ENCODE measurements at places on chromosomes 16 and 17.

DNA sequence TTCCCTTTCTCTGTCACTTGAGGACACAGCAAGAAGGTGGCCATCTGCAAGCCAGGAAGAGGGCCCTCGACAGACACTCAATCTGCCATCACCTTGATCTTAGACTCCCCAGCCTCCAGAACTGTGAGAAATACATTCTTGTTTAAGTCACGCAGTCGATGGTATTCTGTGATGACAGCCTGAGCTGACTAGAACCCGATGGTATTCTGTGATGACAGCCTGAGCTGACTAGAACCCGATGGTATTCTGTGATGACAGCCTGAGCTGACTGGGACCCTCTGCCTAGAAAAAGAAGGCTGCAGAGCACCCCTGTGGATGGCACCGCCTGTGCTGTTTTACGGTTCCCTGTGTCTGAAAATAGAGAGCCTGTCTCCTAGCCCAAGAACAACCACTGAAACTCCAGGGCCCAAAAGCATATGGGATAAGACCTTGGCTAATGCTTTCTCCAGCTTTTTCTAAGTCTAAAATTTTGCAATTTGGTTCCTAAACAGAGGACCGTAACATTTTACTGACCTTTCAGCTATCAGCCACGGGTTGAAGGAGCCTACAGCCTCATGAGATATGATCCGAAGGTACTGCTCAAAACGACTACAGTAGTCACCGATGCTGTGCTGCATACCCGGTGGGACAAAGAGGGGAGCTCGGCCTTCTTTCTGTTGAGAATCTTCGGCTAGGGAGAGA, 33.1 kb upstream of the PITPNM3 start:
- no peak for DNase-seq

DNA sequence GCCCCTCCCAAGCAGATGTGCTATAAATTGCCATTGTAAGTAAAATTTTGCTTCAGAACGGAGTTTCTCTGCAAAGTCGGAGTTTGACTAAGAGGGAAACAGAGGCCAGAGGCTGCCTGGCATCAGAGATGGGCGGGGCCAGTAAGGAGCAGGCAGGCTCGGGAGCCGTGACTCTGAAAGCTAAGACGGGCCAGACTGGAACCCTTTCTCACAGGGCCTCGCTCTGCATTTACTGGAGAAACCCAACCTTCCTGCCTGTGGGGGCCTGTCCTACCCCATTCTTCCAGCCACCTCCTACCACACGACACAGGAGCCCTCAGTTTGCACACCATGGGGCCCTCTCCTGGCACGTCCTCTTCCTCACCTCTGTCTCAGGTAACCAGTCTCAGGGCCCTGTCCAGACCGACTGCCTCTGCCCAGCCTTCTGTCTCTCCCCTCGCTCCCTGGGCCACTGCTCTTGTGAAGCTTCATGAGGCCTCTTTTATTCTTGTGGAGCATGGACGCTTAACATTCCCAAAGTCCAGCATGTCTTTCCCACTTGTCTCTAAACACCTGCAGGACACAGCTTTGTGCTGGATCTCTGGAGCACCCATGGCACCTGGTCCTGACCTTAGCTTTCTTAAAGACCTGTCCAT, 48.4 kb upstream of the ACSF3 start:
- no peak for DNase-seq

DNA sequence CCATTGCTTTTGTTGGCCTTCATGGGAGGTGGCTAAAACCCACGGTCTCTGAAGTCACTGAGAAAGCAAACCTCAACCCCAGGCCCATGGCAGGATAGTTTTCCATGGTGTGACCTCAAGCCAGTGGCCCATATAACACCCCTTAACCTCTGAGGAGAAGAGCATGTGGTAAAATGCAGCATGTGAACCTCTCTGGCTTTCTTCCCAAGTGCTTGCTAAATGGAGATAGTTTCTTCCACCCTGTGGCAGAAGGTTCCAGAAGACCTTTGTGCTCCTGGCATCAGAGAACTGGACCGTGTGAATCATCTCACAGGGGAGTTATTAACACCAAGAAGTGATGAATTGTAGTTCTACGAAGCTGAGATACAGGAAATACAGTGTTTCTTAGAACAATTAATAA, 47.3 kb downstream of the MYOCD start:
- no peak for DNase-seq

DNA sequence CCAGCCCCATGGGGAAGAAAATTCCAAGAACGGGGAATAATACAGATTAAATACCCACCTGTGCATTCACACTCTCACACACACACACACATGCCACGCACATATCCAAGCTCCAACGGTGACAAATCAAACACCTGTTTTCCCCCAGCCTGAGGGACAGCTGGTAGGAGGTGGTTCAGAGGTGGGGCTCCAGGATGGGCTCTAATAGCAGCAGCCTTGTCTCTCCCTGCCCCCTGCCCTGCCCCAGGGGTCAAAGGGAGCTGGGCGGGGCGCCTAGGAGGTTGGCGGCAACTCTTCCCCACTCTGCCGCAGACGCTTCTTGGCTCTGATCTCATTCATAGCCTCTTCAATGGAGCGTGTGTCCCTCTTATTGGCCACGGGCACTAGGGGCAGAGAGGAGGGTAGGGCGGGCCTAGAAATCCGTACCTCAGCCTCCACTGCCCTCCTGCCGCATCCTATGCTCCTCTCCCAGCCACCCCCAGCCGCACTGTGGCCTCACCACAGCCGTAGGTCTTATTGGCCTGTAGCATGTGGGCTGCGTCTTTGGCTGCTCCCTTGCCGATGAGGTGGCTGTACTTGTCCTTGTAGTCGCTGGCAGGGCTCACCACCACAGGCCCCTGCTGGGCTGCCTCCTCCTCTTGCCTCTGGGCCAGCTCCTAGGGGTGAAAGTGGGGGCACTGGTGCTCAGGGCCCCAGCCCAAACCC, 8.2 kb downstream of the SPAG7 start:
- no peak for DNase-seq

DNA sequence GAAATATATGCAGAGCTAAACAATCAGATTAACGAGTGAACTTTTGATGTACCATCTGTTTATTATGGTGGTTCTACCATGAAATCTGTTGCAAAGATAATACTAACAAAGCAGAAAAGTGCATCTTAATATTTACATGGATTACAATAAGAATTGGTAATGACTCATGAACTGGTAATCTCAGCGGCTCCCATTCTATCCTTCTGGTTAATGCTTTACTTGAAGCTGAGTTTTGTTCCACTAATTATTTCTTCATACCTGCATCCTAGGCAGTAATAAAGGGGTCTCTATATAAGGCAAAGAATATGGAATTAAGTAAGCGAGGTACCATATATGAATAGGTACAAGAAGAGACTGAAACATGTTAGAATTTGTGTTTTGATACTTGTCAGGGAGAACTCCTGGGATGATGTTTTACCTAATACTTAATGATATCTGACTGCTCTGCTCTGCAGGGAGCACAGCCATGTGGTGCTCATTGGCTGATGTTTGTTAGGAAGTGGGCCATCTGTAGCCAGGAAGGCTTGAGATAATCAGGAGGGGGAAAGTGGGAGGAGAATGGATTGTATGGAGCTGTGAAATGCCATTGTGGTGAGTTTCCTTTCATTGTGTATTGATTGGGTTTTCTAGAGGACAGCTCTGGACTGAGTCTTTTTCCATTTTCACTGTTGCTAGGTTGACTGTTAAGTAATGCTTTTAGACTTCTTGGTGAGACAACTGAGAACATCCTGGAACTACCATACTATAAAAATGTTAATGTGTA, 52.6 kb downstream of the MAP2K6 start:
- DNase-seq, result no peak

- DNase-seq, result no peak
Measured at GRCh38 chr16:4138713-4139112, 22.5 kb upstream of the ADCY9 start.

DNA sequence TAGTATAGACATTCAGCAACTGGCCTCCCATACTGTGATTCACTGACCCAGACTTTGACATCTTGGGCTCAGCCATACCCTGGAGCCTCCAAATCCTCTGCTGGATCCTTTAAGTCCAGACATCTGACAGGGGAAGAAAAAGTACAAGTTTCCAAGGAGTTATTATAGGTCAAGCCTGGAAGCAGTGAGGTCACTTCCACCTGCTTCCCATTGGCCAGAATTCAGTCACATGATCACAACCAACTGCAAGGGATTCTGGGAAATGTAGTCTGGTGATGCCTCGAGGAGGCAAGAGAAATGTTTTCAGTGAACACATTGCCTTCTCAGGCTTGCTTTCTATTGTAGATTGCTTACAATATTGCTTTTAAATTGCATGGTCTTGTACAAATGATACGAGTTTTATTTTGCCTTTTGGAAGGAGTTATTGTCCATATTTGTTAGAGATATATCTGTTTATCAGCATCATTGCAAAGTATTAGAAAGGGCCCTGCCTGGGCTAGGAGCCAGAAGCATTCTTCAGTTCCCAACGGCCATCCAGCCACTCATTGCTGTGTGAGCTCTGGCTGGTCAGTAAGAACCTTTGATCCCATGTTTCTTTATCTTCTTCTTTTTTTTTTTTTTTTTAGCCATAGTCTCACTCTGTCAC, 696.9 kb downstream of the WWOX start:
- DNase-seq, result peak; percentile 3

DNA sequence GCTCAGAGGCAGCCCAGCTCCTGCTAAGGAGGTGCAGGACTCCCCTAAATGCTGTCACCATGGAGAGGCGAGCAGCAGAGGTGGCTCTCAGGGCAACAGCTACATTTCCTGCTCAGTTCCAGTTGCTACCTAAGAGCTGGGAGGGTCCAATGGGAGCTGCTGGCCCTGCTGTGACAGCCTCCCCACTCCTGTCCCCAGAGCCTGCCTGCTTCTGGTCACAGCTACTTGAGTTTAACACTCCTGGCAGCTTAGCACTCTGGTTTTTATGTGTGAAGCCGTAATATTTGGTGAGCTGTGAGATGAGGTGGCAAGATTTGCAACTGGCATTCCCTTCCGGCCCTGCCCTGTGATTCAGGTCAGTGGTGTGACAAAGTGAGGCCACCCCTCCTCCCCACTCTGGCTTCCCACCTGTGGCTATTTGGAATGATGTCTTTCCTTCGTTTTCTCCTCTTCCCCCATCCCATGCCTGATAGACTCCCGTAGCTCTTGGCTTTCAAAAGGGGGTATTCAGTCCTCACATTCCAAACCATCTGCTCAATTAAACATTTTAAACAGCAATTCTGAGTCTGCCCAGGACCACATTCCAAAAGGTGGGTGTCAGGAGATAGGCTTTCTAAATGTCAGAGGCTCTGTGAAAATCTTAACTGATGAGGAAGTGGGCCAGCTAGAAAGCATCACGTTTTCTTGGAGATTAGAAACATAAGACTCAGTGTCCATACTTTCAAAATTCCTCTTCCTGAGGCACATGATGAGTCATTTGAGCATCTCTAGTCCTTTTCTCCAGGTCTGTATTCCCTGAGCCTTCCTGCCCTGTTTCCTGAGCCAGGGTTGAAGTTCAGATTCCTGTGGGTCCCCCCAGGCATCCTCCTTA, 42.6 kb upstream of the SKAP1 start:
- no peak for DNase-seq

- no peak for DNase-seq
Measured at GRCh38 chr16:3850544-3850899, 30.0 kb downstream of the CREBBP start.

DNA sequence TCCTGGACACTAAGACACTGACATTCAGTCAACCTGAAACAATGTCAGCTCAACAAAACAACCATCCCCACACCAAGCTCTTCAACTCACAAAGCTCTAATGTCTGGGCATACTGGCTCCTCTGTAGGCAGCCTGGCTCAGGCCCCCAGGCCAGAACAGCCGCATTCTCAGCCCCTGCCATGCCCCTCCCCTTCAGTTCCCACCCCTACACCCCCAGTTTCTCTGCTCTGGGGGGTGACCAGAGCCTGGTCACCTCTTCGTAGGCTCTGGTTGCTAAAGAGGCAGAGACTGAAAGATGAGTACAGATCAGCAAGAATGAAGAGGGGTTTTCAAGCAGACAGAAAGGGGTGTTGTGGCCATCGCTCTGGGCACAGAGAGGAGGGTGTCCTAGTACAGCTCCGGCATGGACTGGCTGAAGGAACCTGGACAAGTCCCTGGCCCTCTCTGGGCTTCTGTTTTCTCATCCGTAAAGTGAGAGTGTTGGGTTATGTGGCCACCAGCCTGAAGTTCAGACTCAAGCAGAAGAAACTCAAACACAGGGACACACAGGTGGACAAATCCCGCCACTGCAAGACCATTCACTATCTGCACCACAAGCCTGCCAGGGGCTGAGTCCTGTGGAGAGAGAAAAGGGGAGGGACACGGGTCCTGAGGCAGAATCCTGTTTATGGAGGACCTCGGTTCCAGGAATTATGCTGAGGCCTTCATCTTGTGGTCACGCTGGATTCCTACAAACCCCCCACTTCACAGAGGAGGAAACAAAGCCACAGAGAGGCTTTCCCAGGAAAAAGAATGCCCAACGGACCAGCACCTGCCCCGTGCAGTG, 987 bp upstream of the SLC4A1 start:
- DNase-seq, result no peak
